ENCODE measurements at places on chromosomes 3 and 15.

GRCh38 chr3:140763532-140763931 is 85.7 kb downstream of the TRIM42 start:
- DNase-seq = no peak

DNA sequence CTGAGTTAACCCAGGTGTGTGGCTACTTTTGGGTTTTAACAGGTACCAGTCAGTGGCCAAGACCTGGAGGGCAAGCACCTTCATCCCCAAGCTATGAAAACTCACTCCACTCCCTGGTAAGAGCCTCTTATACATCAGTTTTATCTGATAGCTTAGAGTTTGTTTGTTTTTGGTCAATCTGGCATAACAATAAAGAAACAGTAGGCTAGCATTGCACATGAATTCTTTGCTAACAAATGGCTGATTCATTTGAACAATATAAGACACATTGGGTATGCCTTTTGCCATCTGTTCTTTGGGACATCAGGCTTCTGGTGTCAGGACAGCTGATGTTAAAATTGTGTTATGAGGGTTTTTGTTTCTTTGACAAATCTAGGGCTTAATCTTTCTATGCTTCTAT is 125.0 kb upstream of the CGNL1 start:
- DNase-seq = no peak

DNA sequence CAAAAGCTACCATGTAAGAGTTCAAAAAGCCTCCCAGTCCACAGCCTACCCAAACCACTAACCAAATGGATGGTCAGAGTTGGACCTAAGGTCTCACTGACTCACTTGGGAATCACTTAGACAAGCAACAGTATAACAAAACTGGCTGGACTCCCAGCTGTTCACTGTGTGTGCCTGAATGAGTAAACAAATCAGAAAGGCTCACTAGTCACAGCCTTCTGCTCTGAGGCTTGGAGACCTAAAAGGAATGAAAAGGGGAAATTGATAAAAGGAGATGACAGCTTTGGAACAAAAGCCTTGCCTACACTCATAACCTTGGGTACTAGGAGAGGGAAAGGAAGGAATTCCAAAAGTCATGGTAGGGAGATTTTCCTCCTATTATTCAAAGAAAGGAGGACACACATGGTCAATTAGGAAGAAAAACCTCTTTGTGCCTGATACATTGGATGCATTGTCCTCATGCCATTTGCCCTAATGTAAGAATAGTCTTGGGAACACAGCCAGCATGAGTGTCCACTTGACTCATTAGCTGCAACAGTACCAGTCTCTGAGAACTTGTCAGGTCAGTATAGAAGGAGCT is 92.3 kb downstream of the FRMD5 start:
- DNase-seq = no peak

- peak; percentile 23 for DNase-seq
Measured at GRCh38 chr3:150410311-150411105, 2.4 kb downstream of the TSC22D2 start.

GRCh38 chr3:69012100-69012799 is 1.2 kb downstream of the EOGT start:
- no peak for DNase-seq

- DNase-seq = no peak
Measured at GRCh38 chr15:34456658-34457057, 19.1 kb upstream of the GOLGA8A start.

GRCh38 chr3:132037581-132037980 is 2.8 kb upstream of the CPNE4 start:
- DNase-seq = no peak

DNA sequence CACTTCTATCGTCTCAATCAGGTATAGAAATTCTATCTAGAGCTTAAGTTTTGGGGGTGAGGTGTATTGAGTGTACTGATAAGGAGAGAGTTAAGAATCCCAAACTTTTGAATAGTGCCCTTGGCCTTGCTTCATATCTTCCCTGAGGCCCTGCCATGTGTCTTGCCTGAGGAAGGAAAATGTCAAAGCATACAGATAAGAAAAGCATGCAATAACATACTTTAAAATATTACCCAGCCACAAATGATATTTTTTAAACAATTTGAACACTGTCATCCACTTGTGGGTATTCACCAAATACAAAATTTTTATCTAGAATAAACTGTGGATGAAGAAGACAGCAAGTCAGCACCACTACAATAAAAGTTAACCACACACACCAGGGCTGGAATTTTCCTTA is 631.0 kb upstream of the ALCAM start:
- DNase-seq = no peak

- DNase-seq = no peak
Measured at GRCh38 chr15:77773903-77774302, 141.2 kb upstream of the LINGO1 start.

DNA sequence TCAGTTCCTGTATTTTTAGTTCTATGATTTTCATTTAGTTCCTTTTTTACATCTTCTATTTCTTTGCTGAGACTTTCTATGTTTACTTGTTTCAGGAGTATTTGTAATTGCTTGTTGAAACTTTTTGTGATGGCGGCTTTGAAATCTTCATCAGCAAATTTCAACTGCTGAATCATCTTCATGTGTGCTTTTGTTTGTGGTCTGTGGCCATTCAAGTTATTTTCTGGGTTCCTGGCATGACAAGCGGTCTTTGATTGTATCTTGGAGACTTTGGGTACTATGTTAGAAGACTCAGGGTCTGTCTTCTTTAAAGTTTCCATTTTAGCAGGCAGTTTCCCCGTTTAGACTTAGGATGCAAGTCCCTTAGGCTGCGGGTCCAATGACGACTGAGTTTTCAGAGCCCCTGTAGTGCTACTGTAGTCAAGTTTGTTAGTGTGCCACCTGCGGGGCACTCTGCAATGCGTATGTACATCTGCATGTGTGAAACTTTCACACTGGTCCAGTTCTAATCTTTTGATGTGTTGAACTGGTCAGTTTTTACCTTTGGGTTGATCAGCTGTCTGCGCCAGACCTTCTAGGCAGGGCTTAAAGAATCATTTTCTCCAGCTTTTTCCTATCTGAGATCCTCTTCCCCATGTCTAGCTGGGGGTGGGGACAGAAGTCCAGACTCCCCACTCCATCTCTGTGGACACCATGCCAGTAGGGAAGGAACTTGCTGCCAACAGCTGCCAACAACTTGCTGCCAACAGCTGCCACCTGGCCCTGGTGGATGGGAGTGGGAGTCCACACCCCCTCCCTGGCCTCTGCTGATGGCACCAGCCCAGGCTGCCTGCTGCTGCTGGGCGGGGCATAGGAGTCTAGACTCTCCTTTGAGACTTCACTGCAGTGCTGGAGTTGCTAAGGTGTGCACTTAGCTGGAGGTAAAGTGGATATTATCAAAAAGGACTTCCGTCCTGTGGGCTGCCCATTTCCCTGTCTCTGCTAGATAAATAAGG is 190.9 kb downstream of the TJP1 start:
- no peak for DNase-seq

- no peak for DNase-seq
Measured at GRCh38 chr15:62068810-62069167, 2.0 kb downstream of the C2CD4A start.

DNA sequence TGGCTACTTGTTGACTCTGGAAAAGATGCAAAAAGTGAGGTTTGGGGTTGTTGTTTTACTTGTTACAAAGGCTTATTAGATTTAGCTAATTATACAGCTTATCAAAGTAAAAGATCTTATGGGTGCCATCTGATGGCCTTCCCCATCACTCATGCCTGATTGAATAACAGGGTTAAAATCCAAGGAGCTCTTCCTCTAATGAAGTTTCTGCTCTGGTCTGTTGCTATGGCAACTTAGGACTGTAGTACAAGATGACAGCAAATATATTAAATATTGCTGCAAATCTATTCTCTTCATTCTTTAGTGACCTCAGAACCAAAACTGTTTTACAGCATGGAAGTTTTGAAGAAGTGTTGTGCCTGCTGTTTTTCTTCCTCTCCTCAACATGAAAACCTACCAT is 45.6 kb upstream of the SRGAP3 start:
- DNase-seq = no peak

DNA sequence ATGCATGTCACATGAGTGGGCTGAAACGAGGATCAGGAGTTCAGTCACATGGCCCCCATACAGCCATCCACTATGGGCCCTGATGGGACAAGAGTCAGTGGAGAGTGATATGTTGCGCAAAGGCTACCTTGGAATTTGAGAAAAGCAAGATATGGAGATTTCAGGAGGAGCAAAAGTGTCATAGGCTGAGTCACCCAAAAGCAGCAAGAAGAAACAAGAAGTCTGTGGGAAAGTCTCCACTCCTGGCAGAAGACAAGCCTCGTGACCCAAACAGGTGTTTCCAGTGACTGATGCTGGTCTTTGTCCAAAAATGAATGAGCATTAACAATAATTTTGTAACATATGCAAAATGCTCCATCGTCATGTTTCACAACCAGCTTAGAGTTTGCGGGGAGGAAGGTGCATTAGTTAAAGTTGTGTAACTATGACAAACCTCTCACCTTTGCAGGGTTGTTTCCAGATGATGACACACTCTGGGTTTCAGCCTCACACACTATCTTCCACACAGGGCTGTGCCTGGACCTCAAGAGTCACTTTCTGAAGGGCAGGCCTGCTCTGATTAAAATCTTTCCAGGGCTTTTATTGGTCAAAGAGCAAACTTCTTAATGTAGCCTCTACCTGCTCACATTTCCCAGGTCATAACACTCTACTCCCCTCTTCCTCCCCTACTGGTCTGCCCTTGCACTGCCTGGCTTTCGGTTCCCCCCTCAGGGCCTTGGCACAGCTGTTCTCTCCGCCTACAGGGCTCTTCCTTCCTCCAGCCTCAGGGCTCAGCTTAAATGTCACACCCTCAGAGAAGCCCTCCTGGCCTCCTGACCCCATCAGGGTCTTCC is 3.9 kb upstream of the DNASE1L3 start:
- peak; percentile 54 for DNase-seq

- DNase-seq = no peak
Measured at GRCh38 chr15:38961931-38962330, 397.3 kb upstream of the RASGRP1 start.

- no peak for DNase-seq
Measured at GRCh38 chr3:177817751-177818150, 620.5 kb upstream of the TBL1XR1 start.

GRCh38 chr3:157618075-157618760 is 115.0 kb upstream of the VEPH1 start:
- no peak for DNase-seq

DNA sequence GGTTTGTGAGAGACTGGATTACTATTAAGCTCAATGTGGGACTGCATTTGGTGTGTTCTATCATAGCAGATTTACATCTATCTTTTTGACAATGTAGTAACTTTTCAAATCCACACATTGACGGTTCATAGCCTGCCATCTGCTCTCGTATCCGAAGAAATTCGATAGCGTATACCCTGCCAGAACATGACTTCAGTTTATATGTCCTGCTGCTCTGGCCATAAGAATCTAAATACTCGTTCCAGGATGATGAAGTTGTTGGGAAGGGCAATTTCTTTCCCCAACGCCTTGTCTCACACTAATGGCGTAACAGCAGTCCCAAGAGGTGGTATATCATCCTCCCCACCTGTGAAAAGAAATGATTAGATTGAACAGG is 180.0 kb downstream of the LSAMP start:
- no peak for DNase-seq

DNA sequence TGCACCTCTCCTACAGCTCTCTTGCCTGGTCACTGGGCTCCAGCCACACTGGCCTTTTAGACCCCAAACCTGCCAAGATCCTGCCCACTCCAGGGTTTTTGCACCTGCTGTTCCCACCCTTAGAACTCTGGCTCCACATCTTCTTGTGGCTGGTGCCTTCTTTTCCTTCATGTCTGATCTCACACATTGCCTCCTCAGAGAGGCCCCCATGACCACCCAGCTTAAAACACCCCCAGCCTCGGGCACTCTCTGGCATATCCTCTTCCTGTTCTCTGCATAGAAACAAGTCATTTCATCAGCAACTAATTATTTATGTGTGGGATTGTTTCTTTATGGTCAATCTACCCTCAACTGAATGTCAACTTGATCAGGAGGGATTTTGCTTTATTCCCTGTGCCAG is 14.0 kb upstream of the AMOTL2 start:
- DNase-seq = no peak

- DNase-seq = no peak
Measured at GRCh38 chr3:126446791-126447190, 28.9 kb downstream of the ZXDC start.

DNA sequence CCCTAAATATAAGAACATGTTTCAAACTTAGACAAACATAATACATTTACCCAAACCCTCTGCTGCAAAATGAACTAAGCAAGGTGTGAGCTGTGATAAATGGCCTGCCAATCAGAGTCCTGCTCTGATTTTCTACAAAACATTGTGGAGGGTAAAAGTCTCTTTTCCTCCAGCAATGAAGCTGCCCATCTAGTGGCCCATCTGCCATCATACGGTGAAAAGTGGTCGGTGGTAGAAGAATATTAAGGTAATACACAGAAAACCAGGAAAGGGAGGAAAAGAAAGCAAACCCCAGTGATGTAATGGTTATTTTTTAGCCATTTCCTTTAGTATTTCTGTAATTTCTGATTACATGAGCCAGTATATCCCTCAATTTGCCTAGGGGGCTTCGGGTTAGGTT is 838.1 kb downstream of the TBL1XR1 start:
- no peak for DNase-seq

DNA sequence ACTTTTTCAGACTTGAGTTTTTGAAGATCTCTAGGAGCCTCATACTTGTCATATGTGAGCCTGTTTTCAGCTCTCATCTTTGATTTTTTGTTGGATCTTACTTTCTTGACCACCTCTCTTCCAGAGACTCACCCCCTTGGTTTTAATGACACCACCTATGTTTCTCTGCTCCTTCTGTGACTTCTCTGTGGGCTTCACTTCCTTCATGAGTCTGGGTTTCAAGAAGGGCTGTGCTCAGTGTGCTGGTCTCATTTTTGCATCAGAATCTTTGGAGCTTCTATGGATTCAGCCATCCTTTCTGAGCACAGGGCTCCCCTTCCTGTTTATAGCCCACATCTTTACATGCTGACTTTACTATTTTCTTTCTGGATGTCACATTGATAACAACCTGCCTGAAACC is 17.7 kb downstream of the PPM1L start:
- DNase-seq = no peak

DNA sequence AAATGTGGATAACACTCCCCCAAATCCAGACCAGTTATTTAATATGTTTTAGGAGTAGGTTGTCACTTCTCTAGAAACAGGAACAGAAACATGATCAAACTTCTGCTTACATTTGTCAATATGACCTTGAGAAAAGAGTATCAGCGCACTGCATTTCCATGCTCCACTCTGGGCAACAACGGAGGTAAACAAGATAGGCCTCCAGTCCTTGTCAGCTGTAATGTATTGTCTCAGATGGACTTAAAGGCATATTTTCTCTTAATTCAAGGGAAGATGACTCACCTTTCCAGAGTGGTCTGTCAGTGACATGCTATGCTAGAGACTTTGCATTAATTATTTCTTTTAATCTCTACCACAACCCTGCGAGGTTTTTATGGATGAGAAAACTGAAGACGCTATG is 51.6 kb upstream of the TCF12 start:
- no peak for DNase-seq

- no peak for DNase-seq
Measured at GRCh38 chr15:86275361-86275760, 195.7 kb downstream of the AGBL1 start.

GRCh38 chr3:194990454-194991337 is 280.3 kb downstream of the XXYLT1 start:
- DNase-seq = no peak

Data from CD4-positive, alpha-beta T cell treated with Interleukin-15 for 1 hour (primary cell).